ENCODE measurements at places on chromosomes 5 and 9.

GRCh38 chr5:113813466-113813865 is 300.0 kb downstream of the YTHDC2 start:
- DNase-seq = no peak

DNA sequence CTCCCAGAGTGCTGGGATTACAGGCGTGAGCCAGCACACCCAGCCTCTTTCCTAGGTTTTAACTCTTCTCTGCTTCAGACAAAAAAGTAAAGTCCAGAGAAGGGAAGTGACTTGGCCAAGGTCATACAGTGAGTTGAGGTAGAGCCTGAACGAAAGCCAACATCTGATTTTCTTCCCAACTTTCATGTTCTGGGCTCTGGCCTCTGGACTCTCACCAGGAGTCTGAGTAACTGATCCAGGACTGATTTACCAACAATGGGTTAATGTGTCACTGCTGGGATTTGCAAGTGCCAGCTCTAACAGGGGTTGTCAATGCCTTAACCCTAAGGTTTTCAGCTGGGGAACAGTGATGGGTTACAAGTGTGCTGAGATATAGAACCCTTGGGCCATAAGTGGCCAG is 32.2 kb upstream of the LARP1 start:
- DNase-seq = no peak

DNA sequence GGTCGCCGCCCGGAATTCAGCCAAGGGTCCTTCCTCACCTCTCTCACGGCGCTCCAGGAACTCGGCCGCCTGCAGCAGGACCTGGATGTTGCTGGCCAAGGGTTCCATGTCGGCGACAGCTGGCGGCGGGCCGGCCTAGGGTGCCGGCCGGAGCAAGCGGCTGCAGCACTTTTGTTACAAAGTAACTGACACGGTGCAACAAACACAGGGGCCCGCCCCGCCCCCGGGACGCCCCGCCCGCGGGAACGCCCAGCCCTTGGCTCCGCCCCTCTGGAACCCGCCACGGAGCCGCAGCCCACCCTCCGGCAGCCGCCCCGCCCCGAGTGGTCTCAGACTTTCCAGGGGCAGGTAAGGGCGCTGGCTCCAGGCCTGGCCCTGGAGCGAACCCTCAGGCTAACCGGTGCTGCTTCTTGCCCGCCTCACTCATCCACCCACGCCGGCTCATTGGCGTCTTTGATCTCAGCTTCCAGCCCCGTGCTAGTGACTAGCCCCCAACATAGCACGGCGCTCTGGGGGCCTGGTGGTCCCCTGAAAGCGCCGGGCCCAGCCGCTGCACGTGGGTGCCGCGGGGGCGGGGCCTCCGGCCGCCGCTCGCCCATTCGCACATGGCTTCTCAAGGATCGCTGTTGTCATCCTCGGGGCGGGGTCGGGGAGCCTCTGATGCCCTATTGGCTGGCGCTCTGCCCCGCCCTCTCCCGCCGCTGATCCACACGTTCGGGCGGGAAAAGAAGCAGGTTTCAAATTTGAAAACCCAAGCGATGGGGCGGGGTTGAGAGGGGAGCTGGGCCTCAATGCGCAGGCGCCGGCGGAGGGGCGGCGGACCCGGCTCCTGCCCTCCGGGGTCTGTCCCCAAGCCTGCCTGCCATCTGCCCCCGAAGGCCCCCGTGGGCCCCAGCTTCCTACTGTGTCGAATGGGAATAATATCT is at the start of gene MXD3:
MXD3 (minus strand) TSS at position 176 of the 926 bp plus-strand sequence; CDS start at position 108, 68 bp downstream.
- peak; percentile 97 for DNase-seq

DNA sequence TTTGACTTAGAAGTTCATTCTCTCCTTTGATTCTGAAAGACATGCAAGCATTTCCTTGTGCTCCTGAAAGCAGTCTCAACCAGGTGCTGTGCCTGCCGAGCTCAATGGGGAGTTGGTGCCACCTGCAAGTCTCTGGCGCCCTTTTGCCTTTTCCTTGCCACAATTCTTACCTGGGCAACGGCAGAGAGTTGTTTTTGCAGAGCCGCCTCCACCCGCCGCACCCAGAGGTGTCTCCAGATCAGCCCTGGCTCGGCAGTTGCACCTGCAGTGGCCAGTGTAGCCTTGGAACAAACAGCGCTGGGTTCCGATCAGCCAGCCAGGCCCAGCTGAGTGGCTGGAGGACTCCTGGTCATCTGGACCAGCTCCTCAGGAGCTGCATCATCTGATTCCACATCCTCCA is 262.9 kb downstream of the IRX2 start:
- no peak for DNase-seq

DNA sequence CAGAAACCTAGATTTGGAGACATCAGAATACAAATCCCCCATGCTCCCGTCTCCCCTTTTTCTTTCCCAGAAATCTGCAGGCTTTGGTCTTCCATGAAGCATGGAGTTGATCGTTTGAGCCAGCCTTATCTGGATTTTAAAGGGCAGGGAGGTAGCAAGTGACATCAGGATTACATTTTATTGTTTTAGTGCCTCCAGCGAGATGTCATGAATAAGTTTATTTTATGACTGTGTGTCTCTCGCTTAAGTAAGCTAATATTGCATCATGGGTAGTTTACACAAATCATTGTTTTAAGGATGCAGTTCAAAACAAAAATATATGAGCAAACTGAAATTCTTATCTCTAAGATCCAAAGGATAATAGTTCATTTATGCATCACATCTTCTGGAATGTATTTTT is 50.7 kb upstream of the TNFSF8 start:
- DNase-seq = no peak
